ENCODE measurements at places on chromosomes 2 and 18. TPM values are rescaled to one million over a fixed set of nuclear protein-coding genes. Genes with fewer than 3 reads are reported as not detected.
A peak's percentile ranks its signal among the peaks of the same experiment; 100 is the strongest.

DNA sequence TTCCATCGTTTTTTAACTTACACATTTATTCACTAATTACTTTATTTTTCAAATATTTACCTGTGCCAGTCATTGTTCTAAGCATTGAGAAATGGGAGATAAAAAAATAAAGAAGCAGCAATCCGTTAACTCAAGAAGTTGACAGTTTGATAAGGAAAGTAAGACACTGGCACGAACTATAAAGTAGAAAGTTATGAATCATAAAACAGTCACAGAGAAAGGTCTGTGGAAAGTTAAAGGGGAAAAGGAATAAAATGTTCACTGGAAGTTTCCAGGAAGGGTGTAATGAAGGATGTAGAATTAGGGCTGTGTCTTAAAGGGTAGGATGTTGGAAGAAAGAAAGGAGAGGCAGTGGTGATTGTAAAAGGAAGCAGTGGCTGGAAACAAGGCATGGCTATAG is 118.9 kb downstream of the RDH14 start:
- H3K27ac ChIP-seq, result no peak overlapping the region
- no peaks in the 10 kb centered on the region for H3K4me1 ChIP-seq
- no peak overlapping the region for H3K4me3 ChIP-seq
- no peaks in the 10 kb centered on the region for H3K27me3 ChIP-seq

DNA sequence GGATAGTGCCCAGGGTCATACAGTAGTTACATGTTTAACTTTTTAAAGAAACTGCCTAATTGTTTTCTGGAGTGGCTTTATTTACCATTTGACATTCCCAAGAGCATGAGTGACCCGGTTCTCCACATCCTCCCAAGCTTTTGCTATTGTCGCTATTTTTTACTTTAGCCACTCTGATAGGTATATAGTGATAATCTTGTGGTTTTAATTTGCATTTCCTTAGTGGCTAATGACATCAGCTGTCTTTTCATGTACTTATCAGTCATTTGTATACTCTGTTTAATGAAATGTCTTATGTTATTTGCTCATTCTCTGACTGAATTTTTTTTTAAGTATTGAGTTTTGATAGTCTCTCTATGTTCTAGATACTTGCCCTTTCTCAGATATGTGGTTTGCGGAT is 109.7 kb upstream of the HS6ST1 start:
- no peaks in the 10 kb centered on the region for H3K4me1 ChIP-seq
- DNase-seq, result no peak
- H3K27ac ChIP-seq, result no peak overlapping the region
- no peaks in the 10 kb centered on the region for H3K27me3 ChIP-seq
- H3K4me3 ChIP-seq, result no peak overlapping the region

- H3K4me3 ChIP-seq, result no peak overlapping the region
- DNase-seq, result no peak
- no peaks in the 10 kb centered on the region for H3K36me3 ChIP-seq
- H3K4me1 ChIP-seq, result no peaks in the 10 kb centered on the region
Measured at GRCh38 chr2:59694176-59694575, 859.3 kb downstream of the BCL11A start.

GRCh38 chr2:189512879-189513278 is 67.7 kb downstream of the SLC40A1 start:
- no peaks in the 10 kb centered on the region for H3K27me3 ChIP-seq
- no peaks in the 10 kb centered on the region for H3K36me3 ChIP-seq
- DNase-seq, result no peak
- no peak overlapping the region for H3K4me3 ChIP-seq

CRIM1 gene
- 0.89 TPM for polyA plus RNA-seq

GPR35 gene
- polyA plus RNA-seq, result 139 TPM

DNA sequence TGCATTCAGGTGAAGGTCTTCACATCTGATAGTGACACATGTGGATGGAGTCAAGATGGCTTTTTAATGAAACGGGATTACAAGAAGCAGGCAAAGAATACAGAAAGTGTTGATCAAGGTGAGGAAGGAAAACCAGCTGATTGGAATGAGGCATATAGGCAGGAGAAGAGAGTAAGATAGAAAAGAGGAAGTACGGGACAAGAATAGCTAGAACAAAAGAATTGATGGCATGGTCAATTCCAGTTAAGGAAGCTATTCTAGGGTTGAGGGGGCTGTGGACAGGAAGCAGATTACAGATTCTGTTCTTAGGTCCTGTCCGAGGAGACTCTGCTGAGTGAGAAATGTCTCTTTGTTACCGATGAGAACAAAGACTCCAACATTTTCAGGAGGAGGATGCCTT is 13.2 kb upstream of the NCK2 start:
- H3K4me3 ChIP-seq, result no peak overlapping the region
- no peaks in the 10 kb centered on the region for H3K27me3 ChIP-seq
- no peaks in the 10 kb centered on the region for H3K4me1 ChIP-seq
- no peaks in the 10 kb centered on the region for H3K36me3 ChIP-seq
- no peak overlapping the region for H3K27ac ChIP-seq

DNA sequence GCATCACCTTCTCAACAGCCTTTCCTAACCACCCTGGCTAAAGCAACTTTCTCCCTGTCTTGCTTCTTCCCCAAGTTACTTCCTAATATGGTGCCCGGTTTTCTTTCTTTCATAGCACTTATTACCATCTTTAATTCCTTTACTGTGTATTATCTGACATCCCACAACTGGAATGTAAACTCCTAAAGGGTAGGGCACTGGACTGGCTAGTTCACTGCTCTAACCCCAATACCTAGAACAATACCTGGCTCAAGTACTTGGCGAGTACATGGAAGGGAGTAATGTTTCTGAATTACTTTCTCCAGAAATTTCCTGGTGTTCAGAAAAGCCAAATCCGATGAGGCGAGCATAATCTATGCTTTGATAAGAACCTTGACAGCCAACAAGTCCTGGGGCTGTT is 22.7 kb upstream of the RNF103 start:
- H3K27me3 ChIP-seq, result no peaks in the 10 kb centered on the region
- H3K36me3 ChIP-seq, result no peaks in the 10 kb centered on the region
- no peak overlapping the region for H3K27ac ChIP-seq
- no peak for DNase-seq

- H3K27me3 ChIP-seq, result no peaks in the 10 kb centered on the region
- no peak overlapping the region for H3K4me3 ChIP-seq
- no peaks in the 10 kb centered on the region for H3K36me3 ChIP-seq
Measured at GRCh38 chr2:45941531-45942236, 290.2 kb downstream of the PRKCE start.

- no peaks in the 10 kb centered on the region for H3K4me1 ChIP-seq
- H3K27me3 ChIP-seq, result peaks cover 8% of the 10 kb centered on the region
- H3K36me3 ChIP-seq, result no peaks in the 10 kb centered on the region
- no peak overlapping the region for H3K4me3 ChIP-seq
- no peak overlapping the region for H3K27ac ChIP-seq
Measured at GRCh38 chr2:232385660-232386489, 7.3 kb downstream of the ALPP start.

IL36G gene
- not detected for polyA plus RNA-seq

VWA3B gene
- polyA plus RNA-seq, result 1.4 TPM

SLC40A1 gene
- polyA plus RNA-seq, result 97.3 TPM

DNA sequence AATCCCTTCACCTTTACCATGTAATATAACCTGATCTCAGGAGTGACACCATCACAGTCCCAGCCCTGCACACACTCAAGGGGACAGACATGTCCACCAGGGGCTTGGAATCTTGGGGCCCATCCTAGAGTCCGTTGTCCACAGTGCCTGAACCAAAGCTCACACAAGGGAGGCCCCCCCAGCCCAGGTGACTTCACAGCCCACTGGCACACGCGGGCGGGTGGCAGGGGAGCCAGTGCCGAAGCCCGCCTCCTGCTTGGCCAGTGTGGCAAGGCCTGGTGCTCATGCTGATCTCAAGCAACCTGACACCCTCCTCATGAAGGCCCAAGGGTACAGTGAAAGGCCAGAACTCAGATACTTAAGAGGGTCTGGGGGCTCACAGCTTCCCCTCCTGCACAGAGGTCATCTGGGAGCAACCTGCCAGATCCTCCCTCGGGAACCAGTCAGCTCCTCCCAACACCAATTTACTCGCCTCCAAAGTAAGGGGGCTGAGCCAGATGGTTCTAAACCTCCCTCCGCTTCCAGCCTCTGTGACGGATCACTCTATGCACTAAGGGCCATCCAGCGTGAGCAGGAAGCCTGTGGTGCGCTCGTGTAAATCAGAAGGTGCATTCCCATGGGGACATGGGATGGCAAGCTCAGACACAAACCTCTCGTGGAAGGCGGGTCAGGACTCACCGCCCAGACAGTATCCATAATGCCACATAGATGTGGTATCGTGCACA is 3.2 kb upstream of the RAB17 start:
- no peak overlapping the region for H3K27ac ChIP-seq
- no peak overlapping the region for H3K4me3 ChIP-seq
- no peaks in the 10 kb centered on the region for H3K36me3 ChIP-seq
- H3K27me3 ChIP-seq, result no peaks in the 10 kb centered on the region
- no peak for DNase-seq

GRCh38 chr2:30886080-30886479 is 78.8 kb upstream of the CAPN13 start:
- no peaks in the 10 kb centered on the region for H3K4me1 ChIP-seq
- no peak for DNase-seq
- H3K27me3 ChIP-seq, result no peaks in the 10 kb centered on the region
- no peak overlapping the region for H3K4me3 ChIP-seq
- H3K27ac ChIP-seq, result no peak overlapping the region

DNA sequence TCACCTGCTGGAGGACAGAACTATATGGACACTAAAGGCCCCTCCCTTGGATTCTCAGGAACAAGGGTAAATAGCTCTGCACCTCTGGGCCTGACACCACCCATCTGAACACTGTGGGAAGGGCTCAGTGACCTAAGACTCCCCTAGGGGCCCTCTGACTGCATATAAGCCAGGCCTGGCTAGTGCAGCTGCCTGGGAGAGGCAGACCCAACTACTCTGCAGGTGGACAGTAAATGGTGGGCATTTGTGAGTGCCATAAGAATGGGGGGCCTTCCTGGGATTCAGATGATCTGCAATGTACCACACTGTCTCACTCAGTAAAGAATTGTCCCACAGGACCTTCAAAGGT is 11.2 kb upstream of the WIPF1 start:
- no peaks in the 10 kb centered on the region for H3K36me3 ChIP-seq
- H3K4me1 ChIP-seq, result peaks cover 4% of the 10 kb centered on the region
- H3K27me3 ChIP-seq, result no peaks in the 10 kb centered on the region
- no peak for DNase-seq

TMEM169 gene
- polyA plus RNA-seq, result 0.54 TPM

- DNase-seq, result no peak
- no peak overlapping the region for H3K4me3 ChIP-seq
- H3K27me3 ChIP-seq, result no peaks in the 10 kb centered on the region
- no peak overlapping the region for H3K27ac ChIP-seq
Measured at GRCh38 chr2:78132391-78133370, 610.5 kb upstream of the LRRTM4 start.

OTOF gene
- 2.5 TPM for polyA plus RNA-seq

- no peak overlapping the region for H3K4me3 ChIP-seq
- H3K27me3 ChIP-seq, result no peaks in the 10 kb centered on the region
- H3K4me1 ChIP-seq, result no peaks in the 10 kb centered on the region
- DNase-seq, result no peak
- H3K27ac ChIP-seq, result no peak overlapping the region
Measured at GRCh38 chr18:27899893-27900292, 277.0 kb downstream of the CDH2 start.

- DNase-seq, result no peak
- H3K4me3 ChIP-seq, result no peak overlapping the region
- H3K36me3 ChIP-seq, result peaks cover 7% of the 10 kb centered on the region
- no peak overlapping the region for H3K27ac ChIP-seq
Measured at GRCh38 chr18:57649556-57650500, 28.2 kb upstream of the NARS1 start.

CHRNG gene
- not detected for polyA plus RNA-seq

DNA sequence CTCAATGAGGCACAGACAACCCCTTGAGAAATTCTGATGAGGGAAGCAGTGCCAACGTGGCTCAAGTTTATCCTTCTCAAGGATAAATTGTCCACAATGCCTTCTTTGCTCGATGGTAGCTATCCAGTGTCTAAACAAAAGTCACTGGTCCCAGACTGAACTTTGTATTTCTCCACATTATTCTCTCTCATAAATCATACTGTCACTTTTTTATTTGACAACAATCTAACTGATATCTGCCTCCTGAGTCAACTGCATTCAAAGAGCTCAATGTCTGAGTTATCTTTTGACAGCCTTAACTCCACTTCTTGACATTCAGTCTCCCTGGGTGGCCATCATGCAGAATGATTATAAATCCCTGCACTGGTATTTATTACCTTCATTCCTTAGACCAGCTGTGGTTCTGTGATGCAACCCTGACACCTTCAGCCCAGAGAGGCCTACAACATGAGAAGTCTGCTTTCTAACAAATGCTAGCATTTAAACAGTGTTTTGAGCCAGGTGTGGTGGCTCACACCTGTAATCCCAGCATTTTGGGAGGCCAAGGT is 38.2 kb downstream of the IMMT start:
- no peak overlapping the region for H3K27ac ChIP-seq
- H3K4me1 ChIP-seq, result no peaks in the 10 kb centered on the region
- peak; percentile 82 for DNase-seq
- H3K36me3 ChIP-seq, result peaks cover 27% of the 10 kb centered on the region
- no peak overlapping the region for H3K4me3 ChIP-seq

- H3K4me3 ChIP-seq, result no peak overlapping the region
- H3K4me1 ChIP-seq, result no peaks in the 10 kb centered on the region
- DNase-seq, result no peak
- no peak overlapping the region for H3K27ac ChIP-seq
Measured at GRCh38 chr2:234514099-234514498, 17.2 kb upstream of the ARL4C start.

CD207 gene
- polyA plus RNA-seq, result 0.10 TPM

DNA sequence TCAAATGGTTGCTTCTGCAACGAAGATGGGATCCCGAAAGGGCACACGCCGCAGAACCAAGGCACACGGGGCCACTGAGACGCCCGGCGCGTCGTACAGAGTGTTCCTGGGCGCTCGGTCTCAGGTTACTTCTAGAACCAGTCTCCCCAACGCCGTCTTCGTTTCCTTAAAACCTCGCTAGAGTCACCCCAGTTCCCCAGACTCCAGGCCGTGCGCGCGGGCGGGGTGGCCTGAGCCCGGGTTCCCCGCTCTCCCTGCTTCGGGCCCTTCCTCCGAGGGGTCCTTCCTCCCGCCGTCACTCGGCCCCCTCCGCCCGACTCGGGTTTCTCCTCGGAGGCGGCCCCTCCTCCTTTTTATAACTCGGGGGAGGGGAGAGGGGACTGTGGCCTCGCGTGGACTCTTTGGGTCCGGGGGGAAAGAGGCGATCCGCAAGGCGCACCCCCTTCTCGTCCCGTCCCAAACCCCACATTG is 774 bp upstream of the FZD7 start:
- no peaks in the 10 kb centered on the region for H3K27me3 ChIP-seq
- H3K36me3 ChIP-seq, result no peaks in the 10 kb centered on the region
- peaks cover 6% of the 10 kb centered on the region for H3K4me1 ChIP-seq
- peak overlapping the region; percentile 95 for H3K4me3 ChIP-seq
- peak; percentile 63 for DNase-seq

GRCh38 chr2:209358992-209359391 is 64.9 kb upstream of the MAP2 start:
- no peak overlapping the region for H3K27ac ChIP-seq
- no peaks in the 10 kb centered on the region for H3K27me3 ChIP-seq
- no peaks in the 10 kb centered on the region for H3K36me3 ChIP-seq
- H3K4me3 ChIP-seq, result no peak overlapping the region
- DNase-seq, result no peak

- H3K36me3 ChIP-seq, result no peaks in the 10 kb centered on the region
- H3K4me1 ChIP-seq, result no peaks in the 10 kb centered on the region
- H3K27ac ChIP-seq, result no peak overlapping the region
- peaks cover 2% of the 10 kb centered on the region for H3K27me3 ChIP-seq
- no peak for DNase-seq
Measured at GRCh38 chr2:126910637-126911036, 11.9 kb downstream of the TEX51 start.
